ENCODE measurements at places on chromosomes 12 and 14.

DNA sequence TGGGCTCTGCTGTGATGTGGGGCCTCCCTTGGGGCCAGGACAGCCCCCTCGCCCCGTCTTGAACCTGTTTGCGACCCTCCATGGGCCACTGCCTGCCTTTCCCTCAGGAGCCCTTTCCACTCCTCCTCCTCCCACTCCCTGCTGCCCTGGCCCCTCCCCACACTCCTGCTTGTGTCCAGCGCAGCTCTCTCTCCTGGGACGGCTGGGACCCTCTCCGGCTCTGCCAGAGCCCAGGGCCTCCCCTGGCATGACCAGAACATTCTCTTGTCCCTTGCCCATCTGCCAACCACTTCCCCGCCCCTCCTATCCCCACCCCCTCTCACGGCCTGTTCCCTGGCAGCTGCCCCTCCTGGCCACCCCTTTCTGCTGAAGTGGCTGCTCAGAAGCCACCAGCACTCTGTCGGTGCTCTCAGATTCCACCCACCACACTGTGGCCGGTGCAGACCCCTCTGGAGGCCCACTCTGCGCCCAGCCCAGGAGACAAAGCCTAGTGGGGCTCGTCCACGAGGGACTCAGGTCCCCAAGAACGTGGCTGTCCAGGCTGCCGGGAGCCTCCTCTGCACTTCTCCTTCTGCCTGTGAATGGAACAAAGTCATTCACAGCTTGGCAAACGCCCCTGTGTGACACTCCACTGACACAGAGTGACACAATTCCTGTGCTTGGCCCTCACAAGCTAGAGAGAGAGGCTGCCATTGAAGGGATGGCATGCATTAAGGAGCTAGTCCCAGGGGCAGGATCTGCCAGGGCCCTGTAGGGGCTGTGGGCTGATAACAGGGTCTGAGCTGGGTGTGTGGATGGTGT lies 1.4 kb downstream of the ASPG start:
- DNase-seq, result no peak

DNA sequence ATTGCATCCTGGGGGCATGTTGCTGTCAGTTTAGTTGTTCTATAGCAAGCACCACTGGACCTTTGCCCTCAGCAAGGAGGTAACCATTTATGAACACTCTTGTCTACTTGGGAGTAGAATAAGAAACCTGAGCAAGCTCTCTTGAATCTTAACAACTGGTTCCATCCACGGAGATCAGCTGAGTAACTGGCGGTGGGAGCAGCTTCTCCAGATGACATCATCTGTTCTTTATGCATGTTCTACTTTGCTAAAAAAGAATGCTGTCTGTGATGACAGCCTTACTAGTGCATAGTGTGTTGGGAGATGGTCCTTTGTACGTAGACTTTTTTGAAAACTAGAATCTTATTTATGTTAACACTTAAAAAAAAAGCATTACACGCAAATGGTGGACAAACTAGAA lies 17.7 kb downstream of the SLC4A8 start:
- no peak for DNase-seq

- no peak for DNase-seq
Measured at GRCh38 chr12:124497658-124498057, 69.8 kb downstream of the NCOR2 start.

DNA sequence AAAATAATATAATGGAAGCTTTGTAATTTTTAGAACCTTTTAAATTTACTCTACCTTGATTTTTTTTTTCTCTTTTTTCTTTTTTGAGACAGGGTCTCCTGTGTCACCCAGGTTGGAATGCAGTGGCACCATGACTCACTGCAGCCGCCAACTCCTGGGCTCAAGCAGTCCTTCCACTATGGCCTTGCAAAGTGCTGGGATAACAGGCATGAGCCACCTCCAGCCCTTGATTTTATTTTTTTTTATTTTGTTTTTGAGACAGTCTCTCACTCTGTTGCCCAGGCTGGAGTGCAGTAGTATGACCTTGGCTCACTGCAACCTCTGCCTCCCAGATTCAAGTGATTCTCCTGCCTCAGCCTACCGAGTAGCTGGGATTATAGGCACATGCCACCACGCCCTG lies 65.3 kb upstream of the TRAF3 start:
- no peak for DNase-seq

DNA sequence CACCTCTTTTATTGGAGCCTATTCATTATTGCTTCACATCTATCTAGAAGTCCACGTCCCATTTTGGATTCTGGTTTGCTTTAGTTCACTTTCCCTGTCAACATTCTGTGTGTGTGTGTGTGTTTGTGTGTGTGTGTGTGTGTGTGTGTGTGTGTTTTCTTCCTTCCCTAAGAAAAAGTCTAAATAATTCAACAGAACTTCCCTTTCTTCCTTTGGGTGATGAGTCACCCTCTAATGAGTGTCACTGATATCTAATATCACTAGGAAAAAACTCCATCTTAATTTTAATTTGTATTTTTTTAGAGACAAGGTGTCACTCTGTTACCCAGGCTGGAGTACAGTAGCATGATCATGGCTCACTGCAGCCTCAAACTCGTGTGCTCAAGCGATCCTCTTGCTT lies 234.2 kb downstream of the TTC8 start:
- DNase-seq, result no peak

DNA sequence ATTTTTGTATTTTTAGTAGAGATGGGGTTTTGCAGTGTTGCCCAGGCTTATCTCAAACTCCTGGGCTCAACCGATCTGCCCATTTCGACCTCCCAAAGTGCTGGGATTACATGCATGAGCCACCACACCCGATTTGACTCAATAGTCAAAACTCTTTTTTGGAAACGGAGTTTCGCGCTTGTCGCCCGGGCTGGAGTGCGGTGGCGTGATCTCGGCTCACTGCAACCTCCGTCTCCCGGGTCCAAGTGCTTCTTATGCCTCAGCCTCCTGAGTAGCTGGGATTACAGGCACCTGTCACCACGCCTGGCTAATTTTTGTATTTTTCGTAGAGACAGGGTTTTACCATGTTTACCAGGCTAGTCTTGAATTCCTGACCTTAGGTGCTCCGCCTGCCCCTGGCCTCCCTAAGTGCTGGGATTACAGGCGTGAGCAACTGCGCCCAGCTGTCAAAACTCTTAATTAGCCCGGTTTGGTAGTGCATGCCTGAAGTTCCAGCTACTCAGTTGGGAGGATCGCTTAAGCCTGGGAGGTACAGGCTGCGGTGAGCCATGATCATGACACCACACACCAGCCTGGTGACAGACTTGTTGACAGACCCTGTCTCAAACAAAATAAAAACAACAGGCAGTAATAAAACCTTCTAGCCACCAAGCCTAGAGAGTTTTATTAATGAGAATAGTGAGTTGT lies 12.4 kb downstream of the MED21 start:
- no peak for DNase-seq

- no peak for DNase-seq
Measured at GRCh38 chr12:41917938-41918341, 226.7 kb downstream of the GXYLT1 start.

GRCh38 chr14:23228812-23229211 lies 8.9 kb upstream of the RNF212B start:
- DNase-seq, result no peak

GRCh38 chr14:98949051-98949450 lies 322.9 kb downstream of the BCL11B start:
- DNase-seq, result no peak

Data from CD4-positive, alpha-beta T cell treated with Interleukin-12 subunit alpha and Interleukin-12 subunit beta, for 1 hour (primary cell).